ENCODE measurements at places on chromosomes 11 and 22.

GRCh38 chr11:130725421-130726233 lies 190.7 kb downstream of the SNX19 start:
- DNase-seq, result no peak

DNA sequence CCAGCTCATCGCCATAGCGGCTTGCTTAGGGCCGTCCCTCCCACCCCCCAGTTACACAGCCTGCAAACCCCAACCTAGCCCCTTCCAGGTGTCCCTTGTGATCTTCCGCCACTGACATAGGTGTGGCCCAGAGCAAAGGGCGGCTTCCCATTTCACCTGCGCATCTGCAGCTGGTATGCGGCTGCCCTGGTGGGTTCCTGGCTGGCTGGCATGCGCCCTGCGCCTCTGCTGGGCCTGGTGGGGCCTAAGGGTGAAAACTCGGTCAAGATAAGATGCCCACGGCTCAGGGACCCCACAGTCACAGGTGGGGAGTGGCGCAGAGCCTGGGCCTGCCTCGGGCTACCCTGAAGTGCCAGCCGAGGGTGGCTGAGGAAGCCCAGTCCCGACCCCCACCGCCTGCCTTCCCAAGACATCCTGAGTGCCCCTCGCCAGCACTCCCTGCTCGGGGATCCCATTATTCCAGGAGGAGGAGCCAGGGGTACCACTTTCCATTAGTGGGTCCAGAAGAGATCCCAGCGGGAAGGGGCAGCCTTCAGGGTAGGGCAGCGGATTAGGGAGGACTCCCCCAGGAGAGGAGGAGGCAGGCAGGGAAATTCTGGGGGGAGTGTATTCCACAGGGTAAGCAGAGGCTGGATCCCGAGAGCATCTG lies 36.9 kb upstream of the KCNQ1OT1 start:
- no peak for DNase-seq

DNA sequence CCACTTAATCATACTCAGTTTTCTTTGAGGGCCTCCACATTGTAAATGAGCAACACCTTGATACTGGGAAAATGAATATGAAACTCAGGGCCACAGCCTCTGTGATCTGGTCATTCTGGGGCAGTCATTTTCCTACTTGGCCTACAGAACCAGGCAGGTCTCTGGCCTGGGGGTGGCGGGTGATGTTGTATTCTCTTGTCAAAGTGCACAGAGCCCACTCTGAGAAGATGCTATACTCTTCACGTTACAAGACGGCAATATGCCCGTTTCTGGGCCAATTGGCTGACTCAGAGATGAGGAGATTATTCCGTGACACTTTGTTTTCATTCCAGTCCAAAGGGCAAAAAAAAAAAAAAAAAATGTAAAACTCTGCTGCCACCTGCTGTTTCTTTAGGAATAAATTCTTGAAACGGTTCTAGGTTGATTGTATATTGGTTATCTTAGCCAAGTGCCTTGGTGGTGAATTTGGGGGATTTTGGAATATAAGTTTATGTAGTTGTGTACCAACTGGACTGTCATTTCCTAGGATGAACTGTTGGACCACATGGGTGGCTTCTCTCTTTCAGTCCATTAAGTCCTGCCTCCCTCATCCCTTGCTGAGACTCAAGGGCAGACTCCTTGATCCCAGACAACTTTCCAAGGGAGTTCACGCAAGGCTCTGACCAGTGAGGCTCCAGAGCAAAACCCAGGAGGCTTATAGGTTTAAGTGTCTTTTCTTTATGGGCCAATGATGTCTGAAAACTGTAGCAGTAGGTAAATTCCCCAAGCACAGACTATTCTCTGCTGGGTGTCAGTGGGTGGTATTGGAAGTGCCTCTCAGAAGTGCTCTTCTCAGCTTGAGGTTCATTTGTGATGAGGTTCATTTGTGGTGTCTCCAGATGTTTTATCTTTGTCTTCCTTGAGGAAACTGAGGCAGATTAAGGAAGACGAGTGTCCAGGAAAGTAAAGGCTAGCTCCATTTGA lies 18.2 kb downstream of the ADM start:
- DNase-seq, result peak; percentile 51

GRCh38 chr11:12216671-12217374 lies 106.4 kb downstream of the MICAL2 start:
- no peak for DNase-seq

DNA sequence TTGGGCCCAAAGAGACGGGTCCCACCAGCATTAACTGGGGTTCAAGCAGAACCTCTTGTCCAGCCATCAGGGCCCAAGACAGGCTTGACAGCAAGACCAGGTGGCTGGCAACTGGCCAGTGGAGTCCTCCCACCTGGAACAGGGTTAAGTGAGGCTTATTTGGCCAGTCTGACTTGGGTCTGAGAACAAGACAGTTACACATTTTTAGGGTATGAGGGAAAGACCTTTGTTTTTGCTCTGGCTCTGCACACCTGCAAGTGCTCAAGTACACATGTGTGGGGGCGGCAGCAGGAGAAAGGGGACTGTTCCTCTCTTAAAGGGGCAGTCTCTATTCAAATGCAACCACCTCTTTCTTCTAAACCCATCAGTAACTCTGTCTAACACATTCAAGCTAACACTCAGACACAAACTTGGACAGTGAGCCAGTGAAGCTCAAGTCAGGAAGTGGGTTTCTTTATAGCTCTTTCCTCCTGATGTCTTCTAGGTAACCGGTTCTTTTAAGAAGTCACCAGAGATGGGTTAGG lies 116.2 kb downstream of the ETS1 start:
- DNase-seq, result no peak

- DNase-seq, result no peak
Measured at GRCh38 chr22:36224245-36224644, 15.1 kb downstream of the APOL2 start.

- no peak for DNase-seq
Measured at GRCh38 chr11:124842305-124842704, 22.9 kb upstream of the ROBO3 start.

DNA sequence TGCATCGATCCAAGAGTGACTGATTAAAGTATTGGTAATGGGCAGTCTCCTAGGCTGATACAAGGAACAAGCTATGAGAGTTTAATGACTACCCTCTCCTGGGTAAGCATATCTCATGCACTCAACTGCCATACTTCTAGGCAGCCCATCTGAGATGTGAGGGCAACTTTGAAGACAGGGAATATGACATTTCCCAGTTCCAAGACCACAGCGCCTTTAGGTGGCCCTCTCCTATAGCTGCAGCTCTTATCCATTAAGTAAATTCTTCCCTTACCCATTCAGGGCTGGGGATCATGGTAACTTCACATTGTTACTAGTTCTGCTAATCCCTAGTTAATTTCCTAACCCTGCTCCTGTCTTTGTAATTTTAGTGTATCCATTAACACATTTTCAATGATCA lies 157.3 kb upstream of the CTSC start:
- no peak for DNase-seq

DNA sequence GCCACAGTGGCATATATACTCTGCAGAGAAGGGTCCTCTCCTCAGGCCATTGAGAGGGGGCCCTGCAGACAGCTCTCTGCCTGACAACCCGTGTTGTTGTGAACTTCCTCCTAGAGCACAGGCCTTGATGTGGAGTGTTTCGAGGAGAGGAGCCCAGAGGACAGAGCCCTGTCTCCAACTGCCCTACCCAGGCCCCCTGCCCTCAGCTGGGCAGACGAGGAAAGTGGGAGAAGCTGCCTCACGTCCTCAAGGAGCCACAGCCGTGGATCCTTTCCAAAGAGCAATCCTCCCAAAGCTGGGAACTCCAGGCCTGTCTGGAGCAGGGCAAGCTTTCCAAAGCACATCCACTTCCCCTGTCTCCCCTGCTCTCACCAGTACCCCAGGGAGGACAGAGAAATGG lies 10.7 kb downstream of the LMO1 start:
- DNase-seq, result no peak

DNA sequence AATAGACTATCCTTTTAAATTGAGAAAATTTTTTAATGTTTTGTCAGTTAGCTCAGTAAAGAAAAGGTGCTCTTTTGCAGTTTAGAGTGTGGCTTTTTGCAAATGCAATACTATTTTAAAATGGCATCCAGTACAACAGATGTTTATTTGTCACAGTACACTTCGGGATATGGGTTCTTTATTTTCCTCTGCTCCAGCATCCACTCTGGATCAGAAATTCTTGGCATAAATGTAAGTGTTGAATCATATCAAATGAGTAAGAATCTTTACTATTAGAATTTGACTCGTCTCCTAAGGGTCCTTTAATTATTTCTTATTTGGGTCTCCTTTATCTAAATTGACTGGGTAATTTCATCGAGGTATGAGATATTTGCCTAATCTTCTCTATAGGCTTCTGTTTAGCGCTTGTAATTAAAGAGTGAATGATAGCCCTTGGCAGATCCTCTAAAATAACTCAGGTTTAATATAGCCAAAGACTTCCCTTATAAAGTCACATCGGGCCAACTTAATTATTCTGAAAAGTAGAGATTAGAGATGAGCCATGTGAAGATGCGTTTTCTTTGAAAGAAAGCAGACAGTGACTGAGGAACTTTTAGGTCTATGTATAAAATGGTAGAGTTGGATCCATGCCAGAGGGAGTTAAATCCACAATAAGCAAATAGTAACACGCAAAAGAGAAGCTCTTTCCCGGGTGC lies 132.7 kb downstream of the CASP12 start:
- DNase-seq, result no peak

- no peak for DNase-seq
Measured at GRCh38 chr11:12007769-12008737, at the start of gene DKK3. Gene DKK3 (minus strand): TSS chr11:12008626. CDS start chr11:12008582, 44 bp downstream.

GRCh38 chr11:26032241-26032640 lies 299.7 kb upstream of the ANO3 start:
- DNase-seq, result no peak

GRCh38 chr22:41910050-41911000 lies 4.5 kb downstream of the SHISA8 start:
- DNase-seq, result peak; percentile 38

DNA sequence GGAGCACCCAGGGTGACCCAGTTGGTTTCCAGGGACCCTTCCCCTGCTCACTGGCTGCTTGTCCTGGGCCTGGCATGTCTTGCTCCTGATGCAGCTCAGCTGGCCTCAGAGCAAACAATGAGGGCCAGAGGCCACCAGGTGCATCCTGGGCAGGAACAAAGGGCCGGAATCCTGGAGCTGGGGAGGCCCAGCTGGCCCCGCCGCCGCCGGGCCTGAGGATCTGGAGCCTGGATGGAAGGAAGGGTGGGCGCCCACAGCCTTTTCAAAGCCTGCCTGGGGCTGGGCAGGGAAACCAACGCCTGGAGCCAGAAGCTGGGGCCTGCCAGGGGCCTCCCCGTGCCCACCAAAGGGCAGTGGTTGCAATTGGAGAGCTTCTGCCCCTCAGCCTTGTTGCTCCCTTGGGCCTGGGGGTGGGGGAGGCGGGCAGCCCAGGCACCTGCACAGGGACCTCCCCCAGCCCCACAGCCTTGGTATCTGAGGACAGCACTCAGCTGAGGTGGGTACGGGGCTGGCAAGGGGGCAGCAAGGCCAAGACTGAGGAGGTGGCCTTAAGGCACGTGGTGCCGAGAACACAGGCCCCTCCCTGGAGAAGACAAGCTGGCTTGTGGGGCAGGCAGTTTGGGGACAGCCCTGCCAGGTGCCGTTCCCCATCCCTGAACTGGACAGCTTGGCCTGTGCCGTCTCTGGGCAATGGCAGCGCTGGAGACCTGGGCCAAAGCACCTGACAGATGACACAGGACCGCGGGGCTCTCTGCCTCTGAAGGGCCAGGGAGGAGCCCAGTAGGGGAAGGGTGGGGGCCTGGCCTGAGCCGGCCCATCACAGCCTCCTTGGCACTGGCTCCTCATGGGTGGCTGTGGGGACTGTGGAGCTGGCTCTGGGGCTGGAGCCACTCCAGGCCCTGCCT lies 7.1 kb upstream of the ADORA2A start:
- DNase-seq, result no peak

GRCh38 chr22:40400159-40400558 lies 29.8 kb downstream of the SGSM3 start:
- DNase-seq, result peak; percentile 48

- DNase-seq, result no peak
Measured at GRCh38 chr11:30006876-30007275, 10.0 kb downstream of the KCNA4 start.

GRCh38 chr11:35035894-35036408 lies 103.0 kb upstream of the CD44 start:
- DNase-seq, result no peak

DNA sequence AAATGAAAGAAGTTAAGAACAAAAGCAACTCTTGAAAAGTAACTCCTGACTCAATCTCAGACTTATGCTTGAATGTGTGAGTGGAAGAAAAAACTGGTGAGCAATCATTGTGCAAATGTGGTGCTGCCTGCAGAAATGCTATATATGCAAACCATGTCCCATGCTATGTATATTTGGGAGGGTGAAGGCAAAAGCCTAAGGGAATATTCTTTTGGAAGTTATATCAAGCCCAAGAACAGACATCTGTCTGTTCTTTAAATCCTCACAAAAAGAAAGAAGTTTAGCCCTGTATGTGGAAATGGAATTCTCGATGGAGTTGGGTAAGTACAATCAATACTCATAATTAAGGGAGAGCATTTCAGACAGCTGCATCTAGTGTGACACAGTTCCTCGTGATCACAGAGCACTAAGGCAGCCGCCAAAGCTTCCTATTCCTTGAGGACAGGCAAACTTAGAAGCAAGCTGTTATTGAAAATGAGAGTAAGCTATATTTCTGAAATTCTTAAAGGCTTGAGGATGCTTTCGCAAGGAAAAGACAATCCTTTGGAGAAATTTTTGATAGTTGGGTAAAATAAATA lies 406.5 kb upstream of the CHORDC1 start:
- no peak for DNase-seq

- DNase-seq, result peak; percentile 53
Measured at GRCh38 chr11:94171693-94172440, 43.2 kb downstream of the PANX1 start.

GRCh38 chr11:90223248-90223585 lies 368 bp upstream of the CHORDC1 start:
- DNase-seq, result no peak

GRCh38 chr22:23387827-23388516 lies 192.1 kb downstream of the IGLL1 start:
- no peak for DNase-seq

DNA sequence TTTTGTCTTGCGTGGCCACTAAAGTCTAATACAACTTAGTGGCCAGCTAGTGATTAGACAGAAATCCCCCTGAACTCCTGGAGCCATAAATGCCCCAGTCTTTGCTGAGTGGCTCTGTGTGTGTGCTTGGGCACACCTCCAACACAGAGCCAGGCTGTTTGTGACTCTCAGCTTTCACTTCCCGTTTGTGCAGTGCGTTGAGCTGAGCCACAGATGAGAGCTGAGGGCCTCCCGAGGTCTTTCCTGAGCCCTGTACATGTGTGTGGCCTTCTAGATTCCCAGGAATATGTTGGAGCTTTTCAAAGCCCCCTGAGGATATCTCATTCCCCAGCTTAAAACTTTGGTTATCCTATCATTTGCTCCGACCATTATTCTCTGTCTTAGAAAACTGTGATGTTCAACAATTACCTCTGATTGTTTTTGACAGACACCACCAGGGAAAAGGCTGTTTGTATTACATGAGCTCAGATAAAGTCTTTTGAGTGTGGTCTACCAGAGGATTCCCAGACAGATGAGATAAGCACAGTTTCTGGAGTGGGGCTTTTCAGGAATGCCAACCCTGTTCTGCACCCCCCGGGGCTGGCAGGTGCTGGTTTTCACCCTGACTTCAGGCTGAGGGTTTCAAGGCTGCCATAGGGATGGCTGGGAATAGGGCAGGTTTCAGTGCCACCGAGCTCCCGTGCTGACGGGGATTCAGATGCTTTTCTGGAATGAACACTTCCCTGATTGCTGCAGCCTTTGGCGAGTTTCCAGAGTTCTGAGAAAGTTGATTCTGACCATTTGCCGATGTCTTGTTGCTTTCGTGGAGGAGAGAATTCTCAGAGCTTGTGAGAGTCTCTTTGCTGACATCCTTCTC lies 23.8 kb downstream of the IGHMBP2 start:
- no peak for DNase-seq
